EL (cell line): ENCODE measurements at places on chromosomes 6 and 20.
A peak's percentile ranks its signal among the peaks of the same experiment; 100 is the strongest.

GRCh38 chr6:150691463-150691862, 91.8 kb downstream of the PLEKHG1 start:
- no peak for DNase-seq

- no peak for DNase-seq
Measured at GRCh38 chr20:35296101-35296554, 3.9 kb upstream of the FAM83C start.

DNA sequence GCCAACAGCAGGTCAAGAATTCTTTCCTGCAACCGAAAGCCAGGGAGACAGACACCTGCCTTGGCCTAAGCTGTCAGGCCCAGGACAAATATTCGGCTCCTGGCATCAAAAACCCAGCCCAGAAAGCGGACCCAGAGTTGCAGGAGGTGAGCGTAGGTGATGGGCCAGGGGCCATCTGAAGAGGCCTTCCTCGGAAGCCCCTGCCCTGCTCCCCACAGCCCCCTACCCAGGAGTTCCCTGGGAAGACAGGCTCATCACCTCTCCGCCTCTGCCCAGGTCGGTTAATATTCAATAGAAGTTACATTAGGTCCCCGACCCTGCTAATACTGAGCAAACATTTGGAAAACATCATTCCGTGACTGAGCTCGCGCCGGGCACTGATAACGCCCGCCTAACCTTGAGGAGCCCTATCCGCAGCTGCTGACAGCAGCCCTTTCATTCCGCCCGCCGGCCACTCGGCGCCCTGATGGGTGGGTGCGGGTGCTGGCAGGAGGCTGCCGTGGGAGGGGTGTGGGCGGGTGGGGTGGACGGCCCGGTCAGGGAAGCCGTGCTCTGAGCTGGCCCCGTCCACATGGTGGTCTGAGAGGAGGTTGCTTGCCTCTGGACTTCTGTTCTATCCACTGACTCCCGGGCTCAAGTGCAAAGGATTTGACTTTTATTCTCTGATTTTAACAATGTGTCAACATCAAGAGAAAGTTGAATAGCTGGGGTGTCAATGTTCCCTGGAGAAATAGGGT, 55.7 kb downstream of the HNF4A start:
- DNase-seq = no peak

DNA sequence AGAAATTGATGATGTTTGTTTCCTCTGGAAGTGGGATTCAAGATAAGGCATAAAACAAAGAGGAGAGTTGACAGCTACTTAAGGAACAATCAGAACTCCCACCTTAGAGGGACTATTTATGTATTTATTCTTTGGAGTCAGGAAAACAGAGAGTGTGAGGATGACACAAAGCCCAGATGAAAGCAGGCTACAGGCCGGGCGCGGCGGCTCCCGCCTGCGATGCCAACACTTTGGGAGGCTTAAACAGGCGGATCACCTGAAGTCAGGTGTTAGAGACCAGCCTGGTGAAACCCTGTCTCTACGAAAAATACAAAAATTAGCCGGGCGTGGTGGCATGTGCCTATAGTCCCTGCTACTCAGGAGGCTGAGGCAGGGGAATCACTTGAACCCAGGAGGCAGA, 393.0 kb upstream of the PLCB4 start:
- DNase-seq = no peak

GRCh38 chr6:131065112-131065823, 2.2 kb upstream of the EPB41L2 start:
- no peak for DNase-seq

DNA sequence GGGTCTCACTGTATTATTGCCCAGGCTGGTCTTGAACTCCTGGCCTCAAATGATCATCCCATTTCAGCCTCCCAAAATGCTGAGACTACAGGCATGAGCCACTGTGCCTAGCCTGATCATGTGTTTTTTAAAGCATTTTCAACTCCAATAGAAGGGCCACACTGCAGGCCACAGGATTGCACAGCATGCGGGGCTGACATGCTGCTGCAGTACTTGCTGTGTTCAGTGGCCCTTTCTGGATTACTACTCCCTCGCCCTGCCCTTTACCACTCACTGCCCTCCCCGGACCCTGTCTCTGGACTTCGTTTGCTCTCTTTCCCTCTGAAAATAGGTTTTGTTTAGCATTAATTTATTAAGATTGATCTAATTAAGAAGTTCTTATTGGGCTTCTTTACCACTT, 37.3 kb downstream of the HECA start:
- no peak for DNase-seq

- no peak for DNase-seq
Measured at GRCh38 chr6:88585276-88585692, 378.1 kb downstream of the RNGTT start.

DNA sequence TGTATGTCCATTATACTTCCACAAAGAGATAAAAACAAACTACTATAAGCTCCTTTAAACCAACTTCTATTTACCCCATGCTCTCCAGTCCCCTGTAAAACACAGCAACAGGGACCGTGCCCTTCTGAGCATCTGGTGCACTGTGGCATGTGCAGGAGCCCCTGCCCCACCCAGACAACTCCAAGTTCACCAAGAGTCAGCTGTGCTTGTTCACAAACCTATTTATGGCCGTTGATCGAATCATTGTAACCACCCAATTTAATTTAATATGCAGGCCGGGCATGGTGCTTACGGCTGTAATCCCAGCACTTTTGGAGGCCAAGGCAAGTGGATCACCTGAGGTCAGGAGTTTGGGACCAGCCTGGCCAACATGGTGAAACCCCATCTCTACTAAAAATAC, 13.7 kb upstream of the BLCAP start:
- no peak for DNase-seq

- no peak for DNase-seq
Measured at GRCh38 chr6:52735071-52735470, 28.2 kb downstream of the GSTA2 start.

DNA sequence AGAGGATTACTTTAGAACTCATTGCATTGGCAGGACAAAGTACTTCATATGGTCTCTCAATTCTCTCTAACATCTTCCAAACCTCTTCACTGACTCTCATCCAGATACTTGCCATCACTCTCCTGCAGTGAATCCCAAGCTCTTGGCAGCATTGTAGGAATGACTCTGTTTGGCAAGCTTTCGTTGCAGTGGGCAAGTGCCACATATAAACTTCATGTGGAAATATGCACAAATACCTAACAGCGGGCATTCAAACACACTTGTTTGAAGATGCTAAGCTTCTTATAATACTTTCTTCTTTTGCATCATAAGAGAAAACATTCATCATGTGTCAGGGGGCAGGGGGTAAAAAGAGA, 86.2 kb upstream of the F13A1 start:
- DNase-seq = no peak

DNA sequence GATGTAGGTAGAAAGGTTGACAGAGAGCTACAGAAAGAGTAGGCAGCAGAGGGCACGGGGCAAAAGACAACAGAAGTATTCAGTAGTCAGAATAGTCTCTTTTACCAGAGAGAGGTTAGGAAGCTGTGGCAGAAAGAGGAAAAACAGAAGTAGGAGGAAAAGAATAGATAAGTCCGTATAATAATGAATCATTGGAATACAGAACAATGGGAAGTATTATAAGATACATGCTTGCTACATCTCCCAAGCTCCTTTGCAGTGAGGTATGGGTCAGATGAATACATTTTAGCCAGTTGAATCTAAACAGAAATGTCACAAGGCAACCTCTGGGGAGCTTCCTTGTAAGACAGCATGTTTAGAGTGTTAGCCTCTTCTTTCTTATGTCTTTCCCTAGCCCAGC, 570.5 kb upstream of the CITED2 start:
- no peak for DNase-seq

- no peak for DNase-seq
Measured at GRCh38 chr6:166691746-166692145, 64.7 kb upstream of the RPS6KA2 start.

GRCh38 chr6:131197716-131198115, 62.4 kb downstream of the AKAP7 start:
- no peak for DNase-seq

DNA sequence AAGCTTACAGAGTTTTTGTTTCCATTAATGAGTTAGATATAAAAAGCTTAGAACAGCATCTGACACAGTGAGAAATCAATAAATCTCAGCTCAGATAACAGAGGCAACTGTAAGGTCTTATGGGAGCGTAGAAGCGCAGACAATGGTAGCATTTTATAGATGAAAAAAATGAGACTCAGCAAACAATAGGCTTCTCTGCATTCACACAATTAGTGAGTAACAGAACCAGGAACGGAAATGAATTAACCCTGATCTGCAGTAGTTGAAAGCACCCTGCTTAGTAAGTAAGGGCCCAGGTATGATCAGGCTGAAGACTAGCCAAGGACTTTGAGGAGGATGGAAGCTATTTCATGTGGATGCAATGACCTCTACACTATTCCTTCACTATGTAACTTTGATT, 147.2 kb upstream of the EYA4 start:
- DNase-seq = no peak

DNA sequence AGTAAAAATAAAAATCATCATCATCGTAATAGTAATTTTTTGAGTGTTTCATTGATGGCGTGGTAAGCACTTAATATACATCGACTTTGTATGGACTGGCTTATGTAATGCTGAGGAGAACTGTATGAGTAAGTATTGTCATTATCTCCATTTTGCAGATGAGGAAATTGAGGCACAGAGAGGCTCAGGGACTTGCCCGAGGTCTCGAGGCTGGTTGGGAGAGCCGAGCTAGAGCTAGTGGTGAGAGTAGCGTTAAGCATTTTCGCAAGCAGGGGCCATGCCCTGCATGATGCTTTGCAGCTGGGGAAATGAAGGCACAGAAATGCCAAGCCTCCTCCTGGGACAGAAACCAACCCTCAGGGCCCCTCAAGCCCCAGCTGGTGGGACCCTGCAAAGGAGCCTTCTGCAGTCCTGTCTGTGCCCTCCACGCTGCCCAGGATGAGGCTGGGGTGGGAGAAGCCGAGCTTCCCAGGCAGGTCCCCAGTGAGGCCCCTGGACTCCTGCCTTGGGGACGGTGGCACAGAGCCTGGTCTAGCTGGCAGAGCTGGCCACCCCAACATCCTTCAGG, 31.1 kb upstream of the STX16 start:
- DNase-seq = no peak

DNA sequence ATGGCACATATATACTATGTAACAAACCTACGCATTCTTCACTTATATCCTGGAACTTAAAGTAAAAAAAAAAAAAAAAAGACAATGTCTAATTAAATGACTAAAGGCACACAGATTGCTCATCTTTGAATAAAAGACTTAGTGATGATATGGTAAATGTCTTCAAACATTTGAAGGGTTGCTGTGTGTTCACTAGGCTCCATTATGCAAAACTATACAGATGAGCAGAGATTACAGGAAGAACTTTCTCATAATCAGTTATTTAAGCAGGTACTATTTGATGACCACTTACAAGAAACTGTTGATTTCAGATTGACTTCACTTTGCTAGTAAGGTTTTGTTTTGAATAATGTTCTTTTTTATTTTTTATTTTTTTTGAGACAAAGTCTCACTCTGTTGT, 34.4 kb downstream of the DNAH8 start:
- no peak for DNase-seq

- DNase-seq = no peak
Measured at GRCh38 chr20:49308875-49309274, 31.0 kb upstream of the ZNFX1 start.

- peak; percentile 9 for DNase-seq
Measured at GRCh38 chr6:9875605-9876353, 539.1 kb downstream of the TFAP2A start.

GRCh38 chr6:37052027-37052628, 46.7 kb downstream of the FGD2 start:
- no peak for DNase-seq

DNA sequence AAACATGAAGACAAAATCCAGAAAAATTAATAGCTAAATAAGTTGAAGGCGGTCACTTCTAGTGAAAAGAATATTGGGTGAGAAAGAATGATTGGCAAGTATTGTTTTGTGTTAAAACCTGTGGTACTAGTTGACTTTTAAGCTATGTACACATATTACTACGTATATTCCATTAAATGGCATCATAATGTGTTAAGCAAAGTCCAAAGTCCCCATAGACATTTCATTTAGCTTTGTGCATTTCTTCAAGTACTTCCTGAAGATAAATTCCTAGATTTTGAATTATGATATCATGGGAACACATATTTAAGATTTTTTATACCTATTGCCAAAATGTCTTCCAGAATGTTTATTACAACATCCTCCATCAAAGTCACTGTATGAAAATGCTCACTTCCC, 272.7 kb upstream of the IRAK1BP1 start:
- DNase-seq = no peak

GRCh38 chr6:30879684-30880427, 4.5 kb upstream of the DDR1 start:
- no peak for DNase-seq

GRCh38 chr20:49965781-49966305, 16.9 kb upstream of the SNAI1 start:
- DNase-seq = no peak

DNA sequence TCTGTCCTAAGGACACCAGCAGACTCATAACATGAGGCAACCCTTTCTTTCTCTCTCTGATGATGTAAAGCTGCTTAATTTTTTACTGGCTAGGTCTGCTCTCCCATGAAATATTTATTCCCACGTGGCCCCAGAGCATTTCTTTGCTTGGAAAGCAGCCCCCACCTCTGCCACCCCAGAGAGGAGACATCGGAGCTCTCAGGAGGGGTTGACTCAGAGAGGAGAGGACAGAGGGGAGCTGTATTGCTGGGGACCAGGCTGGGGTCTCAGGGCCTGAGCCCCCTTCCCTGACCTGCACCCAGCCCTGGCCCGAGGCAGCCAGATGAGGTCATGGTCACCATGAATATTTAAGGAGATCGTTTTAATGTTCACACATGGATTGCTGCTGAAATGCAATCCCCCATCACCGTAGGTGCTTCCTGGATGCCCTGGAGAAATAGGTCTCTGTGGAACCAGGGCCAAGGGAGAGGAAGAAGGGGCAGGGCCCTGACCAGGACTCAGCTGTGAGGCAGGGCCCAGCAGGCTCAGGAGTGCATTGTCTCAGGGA, 117.5 kb downstream of the DLL1 start:
- DNase-seq = no peak

DNA sequence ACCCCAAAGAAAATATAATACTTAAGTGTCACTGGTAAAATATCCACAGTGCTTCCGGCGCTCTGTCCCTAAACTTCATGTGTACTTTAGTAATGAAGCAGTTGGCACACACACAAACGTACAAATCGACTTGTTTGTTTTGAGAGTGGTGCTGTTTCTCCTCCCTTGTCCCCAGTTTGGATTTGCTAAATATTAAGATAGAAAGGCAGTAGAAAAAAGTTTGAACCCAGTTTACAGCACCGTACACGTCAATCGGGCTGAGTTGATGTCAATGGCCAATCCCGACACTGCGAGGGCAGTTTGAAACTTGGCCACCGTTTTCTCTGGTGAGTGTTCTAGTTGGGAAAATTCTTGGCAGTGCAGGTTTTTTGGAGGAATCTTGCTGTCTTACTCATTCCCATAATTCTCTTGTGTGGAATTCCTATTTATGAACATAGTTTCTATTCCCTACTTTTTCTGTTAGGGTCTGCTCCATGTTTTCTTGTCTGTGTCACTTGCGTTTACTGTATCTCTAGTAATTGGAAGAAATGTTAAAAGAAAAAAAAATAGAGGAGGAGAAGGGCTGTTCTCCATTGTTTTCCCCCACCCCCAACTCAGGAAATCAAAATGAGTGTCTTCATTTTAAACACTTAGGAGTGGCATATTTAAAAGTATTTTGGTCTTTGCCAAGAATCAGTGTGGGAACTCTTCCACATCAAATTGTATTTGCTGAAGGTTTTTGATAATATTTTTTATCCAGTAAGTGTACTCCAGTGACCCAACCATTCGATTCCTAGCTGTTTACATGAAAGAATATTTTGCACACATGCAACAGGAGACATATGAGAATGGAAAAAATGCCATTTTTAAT, 72.3 kb downstream of the OR2B2 start:
- DNase-seq = peak; percentile 92
